ENCODE measurements at places on chromosomes 1 and 21.

GRCh38 chr1:5225707-5226704, 571.6 kb downstream of the AJAP1 start:
- no peak for DNase-seq

DNA sequence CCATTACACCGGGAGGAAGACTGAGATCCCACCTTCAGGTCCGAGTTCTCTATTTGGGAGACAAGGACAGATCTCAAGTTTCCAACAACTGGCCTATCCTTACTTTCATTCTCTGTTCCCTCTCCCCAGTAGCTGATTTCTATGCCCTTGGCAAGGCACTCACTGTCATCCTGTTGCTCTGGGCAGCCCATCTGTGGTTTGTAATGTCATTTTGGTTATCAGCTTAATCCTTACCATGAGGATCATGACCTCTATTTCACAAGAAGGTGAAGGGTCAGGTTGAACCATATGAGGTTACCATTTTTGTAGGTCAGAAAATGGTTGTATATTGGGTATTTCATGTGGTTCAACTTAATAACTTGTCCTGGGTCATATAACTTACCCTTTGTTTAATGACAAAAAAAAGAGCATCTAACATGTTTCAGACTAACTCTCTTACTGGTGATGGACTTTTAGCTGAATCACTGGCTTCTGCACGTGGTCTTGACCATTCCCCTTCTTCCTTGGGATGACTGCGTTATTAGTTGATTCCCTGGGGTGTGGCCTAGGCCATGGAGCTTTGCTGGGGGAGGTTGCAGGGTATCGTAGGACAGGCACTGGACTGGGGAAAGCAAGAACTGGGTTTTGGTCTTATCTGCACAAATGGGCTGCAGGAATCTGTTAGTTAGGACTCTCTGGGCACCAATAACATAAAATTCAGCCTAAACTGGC, 120.2 kb downstream of the ACTL8 start:
- no peak for DNase-seq

GRCh38 chr1:233082778-233083550, 132.6 kb downstream of the NTPCR start:
- DNase-seq = no peak

DNA sequence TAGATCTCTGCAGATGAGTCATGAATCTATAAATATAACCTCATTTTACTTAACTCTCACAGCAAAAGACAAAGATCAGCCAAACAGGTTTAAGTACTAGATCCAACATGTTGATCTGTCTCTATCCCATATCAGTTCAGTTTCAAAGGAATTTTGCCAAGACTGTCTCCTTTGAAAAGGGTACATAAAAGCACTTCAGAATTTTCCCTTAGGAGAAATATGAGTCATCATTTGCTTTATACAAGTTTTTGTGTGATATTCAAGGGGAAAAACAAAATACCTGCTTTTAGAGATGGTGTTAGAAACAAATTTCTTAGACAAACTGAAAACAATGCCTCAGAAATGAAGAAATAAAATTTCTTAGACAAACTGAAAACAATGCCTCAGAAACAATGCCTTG, 73.5 kb upstream of the LRRC7 start:
- DNase-seq = no peak

DNA sequence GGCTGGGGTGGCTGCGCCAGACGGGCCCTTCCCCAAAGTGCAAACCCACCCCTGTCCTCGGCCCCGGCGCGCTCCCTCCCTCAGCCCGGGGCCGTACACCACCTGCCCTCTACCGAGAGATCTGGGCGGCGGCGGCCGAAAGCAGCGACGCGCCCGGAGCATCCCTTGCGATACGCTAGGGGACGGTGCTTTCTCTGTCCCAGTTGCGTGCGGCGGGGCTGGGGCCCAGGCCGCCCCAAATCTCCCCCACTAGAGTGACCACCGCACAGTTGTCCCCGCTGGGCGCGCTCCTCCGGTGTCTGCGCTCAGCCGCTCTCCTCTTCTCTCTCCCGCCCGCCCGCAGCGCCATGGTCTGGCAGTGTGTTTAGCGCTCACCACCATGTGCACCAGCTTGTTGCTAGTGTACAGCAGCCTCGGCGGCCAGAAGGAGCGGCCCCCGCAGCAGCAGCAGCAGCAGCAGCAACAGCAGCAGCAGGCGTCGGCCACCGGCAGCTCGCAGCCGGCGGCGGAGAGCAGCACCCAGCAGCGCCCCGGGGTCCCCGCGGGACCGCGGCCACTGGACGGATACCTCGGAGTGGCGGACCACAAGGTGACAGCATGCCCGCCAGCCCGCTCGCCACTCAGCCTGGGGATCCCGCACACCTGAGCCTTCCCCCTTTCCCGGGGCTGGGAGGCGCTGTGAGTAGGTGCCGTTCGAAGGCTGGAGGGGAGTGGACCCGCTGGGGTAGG, 1.0 kb downstream of the ST6GALNAC5 start:
- no peak for DNase-seq

- no peak for DNase-seq
These were observed 215.1 kb upstream of the FGGY start for GRCh38 chr1:59081795-59082194.

- DNase-seq = no peak
These were observed 4.6 kb upstream of the PRDM16 start for GRCh38 chr1:3064296-3064850.

DNA sequence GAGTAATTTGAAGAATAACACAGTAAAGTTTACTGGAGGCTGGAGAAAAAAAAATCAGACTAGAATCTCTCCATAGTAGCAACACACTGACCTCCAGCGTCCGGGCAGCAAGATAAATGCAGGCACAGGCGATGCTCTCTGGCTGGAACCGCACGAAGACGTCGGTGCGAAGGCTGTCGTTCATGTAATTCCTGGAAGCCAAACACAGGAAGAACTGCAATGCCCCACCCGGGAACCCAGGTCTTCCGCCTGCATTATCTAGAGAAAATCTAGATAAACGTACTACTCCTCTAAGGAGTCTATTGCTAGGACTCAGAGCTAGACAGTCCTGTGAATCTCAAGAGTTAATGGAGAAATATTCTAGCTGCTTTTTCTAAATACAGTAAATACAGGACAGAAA, 8.5 kb downstream of the CCNL2 start:
- DNase-seq = no peak

- no peak for DNase-seq
These were observed 2.5 kb downstream of the FOXO6 start for GRCh38 chr1:41363591-41364320.

- no peak for DNase-seq
These were observed 11.2 kb upstream of the S100B start for GRCh38 chr21:46616050-46616449.

DNA sequence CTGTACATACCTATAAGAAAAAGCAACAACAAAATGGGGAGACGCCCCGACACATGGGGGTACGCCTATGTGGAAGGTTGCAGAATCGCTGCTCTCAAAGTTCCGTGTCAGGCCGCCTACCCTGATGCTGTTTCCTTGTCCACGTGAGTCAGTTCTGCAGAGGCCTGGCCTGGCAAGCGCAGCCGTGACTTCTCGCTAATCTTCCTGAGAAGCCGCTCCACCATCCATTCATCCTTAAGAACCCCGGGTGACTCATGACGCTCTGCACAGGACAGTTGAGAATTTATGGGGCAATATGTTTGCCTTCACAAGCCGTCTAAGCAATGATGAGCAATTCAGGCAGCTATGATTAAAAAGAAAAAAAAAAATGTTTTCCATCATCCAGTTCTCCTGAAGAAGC, 122.3 kb upstream of the TMPRSS2 start:
- DNase-seq = no peak

- no peak for DNase-seq
These were observed 32.1 kb upstream of the COL18A1 start for GRCh38 chr21:45372732-45373355.

DNA sequence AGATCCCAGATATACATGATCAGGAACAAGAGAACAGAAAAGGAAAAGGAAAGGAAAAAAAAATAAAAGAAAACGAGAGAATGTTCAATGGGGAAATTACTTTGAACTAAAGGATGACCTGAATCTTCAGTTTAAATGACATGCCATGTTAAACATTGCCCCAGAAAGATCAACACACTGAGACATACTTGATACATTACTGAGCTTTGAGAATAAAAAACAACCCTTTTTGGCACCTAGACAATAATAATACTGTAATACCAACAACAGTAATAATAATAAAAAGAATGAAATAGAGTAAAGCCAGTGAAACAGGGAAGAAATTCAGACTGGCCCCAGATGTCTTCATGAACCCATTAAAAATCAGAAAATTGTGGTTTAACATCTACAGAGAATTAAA, 44.8 kb downstream of the CLIC6 start:
- no peak for DNase-seq

GRCh38 chr1:244138399-244138798, 87.3 kb downstream of the ZBTB18 start:
- no peak for DNase-seq

GRCh38 chr1:183913567-183913993, 108.7 kb downstream of the RGL1 start:
- DNase-seq = no peak

Measured in left renal pelvis (tissue), 4 donors.